ENCODE measurements at places on chromosomes 6 and 20.

- DNase-seq: no peak
Measured at GRCh38 chr6:142947714-142948480, 2.9 kb upstream of the HIVEP2 start.

- no peak for DNase-seq
Measured at GRCh38 chr20:13397300-13397724, 176.2 kb downstream of the ISM1 start.

DNA sequence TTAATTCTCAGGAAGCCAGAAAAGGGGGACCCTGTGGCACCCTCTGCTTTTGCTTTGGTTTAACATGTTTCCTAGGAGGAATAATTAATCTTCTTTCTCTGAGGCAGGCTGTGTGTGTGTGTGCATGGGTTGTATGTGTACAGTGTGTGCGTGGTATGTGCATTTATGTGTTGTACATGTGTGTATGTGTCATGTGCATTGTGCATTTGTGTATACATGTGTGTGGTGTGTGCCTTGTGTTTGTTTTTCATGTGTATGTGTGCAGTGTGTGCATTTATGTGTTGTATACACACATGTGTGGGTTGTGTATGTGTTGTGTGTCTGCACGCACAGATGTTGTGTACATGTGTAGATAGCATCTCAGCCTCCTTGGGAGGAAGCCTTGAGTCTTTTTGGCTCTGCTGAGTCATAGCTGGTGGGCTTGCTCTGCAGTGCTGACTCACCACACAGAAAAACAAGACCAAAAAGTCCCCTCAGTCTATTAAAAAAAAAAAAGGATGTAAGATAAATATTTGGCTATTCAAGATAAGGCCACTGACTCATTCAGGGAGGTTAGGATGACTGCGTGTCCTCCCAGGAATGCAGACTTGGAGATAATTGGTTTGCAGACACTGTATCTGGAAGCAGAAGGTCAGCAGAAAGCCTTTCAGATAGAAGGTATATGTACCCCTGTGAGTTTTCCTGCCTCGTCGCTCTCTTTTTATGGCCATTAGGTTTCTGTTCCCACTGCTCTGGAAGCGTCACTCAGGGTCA, 58.6 kb downstream of the SYNJ2 start:
- no peak for DNase-seq

GRCh38 chr20:46568570-46569129, 18.2 kb upstream of the OCSTAMP start:
- DNase-seq: no peak

GRCh38 chr6:15389084-15389764, 143.4 kb downstream of the JARID2 start:
- no peak for DNase-seq

DNA sequence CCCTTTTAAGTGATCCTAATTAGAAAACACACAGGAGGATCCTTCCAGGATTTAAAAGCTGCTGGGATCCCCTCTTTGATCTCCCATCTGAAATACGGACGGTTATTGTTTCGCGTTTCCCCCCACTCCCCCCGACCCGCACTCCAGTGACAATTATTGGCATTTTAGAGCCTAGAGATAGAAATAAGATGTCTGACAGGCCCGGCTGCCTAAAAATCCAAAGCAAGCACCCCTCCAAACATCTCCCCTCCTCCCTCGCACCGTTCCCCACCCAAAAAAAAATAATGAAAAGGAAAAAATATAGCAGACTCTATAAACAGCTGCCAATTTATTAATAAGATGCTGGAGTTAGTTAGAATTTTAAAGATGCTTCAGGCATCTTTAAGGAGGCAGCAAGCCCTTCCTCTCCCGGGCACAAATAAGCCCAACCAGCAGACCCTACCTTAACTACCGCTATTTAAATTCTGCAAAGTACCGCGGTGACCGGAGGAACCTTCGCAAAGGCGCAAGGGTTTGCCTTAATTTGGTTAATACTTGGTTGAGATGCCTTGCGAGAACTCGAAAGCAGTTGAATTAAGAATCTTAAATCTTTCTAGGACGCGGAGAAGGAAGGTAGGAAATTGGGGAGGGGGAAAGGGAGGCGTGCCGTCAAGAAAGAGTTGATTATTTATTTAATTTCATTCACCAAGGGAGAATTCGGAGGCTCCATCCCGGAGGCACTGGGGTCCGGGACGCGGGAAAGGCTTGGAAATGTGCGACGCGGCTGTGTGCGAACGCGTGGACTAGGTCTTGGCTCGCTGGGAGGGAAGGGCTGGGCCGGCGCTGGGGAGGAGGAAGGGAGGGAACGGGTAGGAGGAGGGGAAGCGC, 1.5 kb upstream of the ISM1 start:
- DNase-seq: no peak

DNA sequence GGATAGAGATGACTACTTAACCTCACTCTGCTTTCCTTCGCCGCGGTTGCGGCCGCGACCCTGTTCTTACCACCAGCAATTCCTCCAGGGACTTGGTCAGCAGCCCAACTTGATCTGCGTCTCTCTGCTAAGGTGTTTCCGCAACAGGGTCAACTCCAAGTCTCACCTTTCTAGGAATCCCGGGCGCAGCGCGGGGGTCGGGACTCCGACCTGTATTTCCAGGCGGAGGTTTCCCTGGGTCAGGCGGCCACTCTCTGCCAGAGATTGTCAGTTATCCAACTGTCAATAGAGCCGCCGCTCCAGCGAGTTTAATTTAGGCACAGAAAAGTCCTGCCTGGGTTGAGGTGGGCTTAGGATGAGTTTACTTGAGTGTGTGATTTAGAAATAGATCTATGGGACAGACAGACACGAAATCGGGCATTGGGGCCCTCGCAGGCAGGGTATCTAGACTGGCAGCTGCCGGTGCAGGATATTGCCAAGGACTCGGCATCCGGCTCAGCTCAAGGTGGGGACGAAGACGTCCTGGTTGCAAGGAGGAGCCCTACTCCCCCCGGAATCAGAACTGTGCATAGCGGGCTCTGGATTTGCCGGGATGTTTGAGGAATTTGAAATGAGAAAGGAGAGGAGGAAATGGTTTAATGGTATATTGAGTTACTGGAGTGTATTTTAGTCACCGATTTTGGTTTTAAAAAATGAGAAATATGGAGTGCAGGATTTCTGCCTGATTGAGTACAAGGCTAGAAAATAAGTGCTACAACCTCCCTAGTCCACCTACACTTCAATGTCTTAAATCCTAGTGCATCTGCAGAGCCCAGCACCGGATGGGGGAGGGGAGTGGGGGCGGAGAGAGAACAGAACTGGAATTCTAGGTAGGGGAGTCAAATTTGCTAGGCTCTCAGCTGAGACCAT, 23.7 kb downstream of the POM121L2 start:
- DNase-seq: peak; percentile 26

- DNase-seq: no peak
Measured at GRCh38 chr6:167103041-167103891, 19.6 kb upstream of the CCR6 start.

DNA sequence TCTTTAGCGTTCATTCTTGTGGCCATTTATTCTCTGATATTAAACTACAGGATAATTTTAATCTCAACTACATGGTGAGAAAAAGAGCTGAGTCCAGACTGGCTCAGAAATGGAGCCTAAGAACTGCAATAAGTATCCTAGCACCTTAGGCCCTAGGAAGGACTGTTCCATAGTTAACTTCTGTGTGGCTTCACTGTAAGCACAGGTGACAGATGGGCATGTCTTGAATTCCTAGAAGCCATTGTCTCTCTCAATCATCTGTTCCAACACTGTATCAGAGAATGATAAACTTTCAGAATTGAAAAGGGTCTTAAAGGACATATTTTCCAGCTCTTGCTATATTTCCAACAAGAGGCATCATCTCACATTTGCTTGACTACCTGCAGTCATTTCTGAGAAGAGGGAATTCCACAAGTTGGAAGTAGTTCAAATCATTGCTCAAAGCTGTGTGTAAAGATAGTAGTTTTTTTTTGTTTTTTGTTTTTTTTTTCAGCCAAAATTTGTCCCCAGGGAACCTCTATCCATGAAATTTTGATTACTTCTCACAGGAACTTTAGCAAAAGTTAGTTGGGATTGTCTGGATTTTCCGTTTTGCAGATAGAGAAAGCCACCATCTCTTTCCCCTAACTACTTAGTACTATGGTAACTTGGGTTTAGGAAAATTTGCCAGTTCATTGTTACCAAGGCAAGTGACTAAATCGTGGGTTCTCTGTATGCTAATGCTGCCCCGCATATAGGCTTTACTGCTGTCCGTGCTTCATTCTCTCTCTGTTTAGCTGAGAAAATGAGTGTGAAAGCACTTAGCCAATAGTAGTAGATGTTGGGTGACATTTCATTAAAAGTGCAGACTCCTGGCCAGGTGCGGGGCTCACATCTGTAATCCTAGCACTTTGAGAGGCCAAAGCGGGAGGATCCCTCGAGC, 47.2 kb downstream of the KCNS1 start:
- DNase-seq: no peak

DNA sequence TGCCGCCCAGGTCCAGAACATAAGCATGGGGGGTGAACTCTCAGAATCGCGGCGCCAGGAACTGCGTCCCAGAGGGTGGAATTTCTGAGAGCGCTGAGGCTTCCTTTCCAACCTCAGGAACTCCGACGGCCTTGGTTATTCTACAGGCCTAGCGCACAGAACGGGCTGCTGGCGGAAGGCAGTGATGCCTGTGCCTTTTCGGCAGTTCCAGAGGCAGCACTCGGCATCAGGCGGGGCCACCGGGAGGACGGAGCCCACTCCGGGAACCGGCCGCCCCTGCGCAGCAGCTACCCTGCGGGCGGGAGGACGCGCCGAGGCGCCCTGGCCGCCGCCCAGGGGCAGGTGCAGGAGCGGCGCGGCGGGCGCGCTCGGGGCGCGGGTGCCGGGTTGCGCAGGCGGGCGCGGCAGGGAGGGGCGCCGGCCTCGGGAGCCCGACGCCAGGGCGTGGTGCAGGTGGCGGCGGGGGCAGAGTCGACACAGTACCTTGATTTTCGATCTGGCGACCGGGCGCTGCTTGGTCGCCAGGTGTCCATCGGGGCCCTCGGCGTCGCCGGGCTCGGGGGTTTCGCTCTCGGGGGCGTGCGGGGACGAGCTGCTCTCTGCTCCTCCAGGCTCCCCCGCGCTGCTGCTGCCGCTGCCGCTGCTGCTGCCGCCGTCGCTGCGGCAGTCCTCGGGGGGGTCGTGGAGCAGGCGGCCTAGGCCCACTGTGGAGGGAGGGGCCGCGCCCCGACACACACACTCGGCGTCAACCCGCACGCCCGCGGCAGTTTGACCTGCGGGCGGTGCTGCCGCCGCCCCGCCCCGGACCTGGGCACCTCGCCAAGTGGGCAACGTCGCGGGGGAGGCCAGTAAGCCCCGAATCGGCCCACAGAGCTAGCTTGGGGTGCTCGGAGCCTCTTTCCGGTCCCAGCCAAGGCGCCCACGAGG, 1.3 kb downstream of the OVOL2 start:
- DNase-seq: peak; percentile 86

GRCh38 chr20:59175002-59175401, 11.4 kb downstream of the ZNF831 start:
- no peak for DNase-seq

- DNase-seq: peak; percentile 88
Measured at GRCh38 chr20:17228624-17229061, 1.8 kb downstream of the PCSK2 start.

DNA sequence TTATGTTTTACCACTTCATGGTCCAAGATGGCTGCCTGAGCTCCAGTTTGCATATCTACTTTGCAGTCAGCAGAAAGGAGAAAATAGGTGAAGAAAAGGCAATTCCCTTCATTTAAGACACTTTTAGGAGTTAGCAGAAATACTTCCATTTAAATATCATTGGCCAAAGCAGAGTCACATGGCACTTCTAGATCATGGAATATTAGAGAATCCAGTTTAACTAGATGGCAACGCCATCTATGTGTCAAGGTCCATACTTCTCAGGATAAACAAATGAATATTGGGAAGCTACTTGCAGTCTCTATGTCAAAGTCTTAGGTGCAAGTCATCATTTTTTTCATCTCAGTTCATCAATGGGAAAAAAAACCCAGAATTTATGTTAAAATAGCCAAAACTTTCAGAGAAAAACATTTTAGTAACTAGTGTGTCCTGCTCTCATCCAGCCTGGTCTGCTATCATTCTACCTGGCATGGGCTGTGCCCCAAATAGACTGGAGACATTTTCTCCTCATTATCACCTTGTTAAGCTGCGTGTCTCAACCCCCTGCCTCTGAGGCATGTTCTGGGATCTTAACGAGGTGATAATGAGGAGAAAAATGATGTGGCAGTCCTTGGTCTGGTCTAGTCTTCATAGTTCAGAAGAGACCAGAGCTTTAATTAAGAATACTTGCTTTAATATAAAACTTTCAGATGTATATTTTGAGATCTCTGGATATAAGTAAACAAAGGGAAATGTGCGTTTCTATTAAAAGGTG, 227.3 kb downstream of the TBX18 start:
- no peak for DNase-seq

- DNase-seq: no peak
Measured at GRCh38 chr6:163651915-163652668, 237.6 kb downstream of the QKI start.

GRCh38 chr6:94127716-94128115, 708.4 kb upstream of the EPHA7 start:
- DNase-seq: no peak

GRCh38 chr20:39090906-39091305, 128.8 kb downstream of the DHX35 start:
- peak; percentile 90 for DNase-seq

DNA sequence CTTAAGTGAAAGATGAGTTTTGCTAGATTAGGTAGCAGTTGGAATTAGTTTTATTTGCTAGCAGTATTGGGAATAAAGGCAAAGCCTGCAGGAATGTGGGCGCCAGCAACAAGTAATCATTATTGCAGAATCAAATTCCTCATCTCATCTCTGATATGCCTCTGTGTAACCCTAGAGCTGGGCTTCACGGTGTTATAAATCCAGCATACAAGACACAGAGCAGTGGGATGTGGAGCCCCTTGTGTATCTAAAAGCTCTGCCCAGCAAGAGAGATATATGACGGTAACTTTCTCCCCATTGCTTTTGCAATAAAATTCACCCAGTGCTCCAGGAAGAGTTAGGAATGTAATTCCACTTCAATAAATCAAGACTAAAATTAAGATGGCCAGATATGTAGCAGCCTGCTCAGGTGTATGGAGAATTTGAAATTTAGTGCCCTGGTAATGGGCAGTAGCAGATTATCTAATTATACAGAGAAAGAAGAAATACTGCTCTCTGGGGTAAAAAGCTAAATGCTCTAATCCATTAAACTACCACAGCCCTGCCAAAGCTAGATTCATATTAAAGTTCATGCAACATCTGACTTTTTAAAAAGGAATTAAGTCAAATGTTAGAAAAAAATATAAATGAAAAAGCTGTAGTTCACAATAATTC, 5.6 kb upstream of the BLOC1S5 start:
- DNase-seq: no peak

DNA sequence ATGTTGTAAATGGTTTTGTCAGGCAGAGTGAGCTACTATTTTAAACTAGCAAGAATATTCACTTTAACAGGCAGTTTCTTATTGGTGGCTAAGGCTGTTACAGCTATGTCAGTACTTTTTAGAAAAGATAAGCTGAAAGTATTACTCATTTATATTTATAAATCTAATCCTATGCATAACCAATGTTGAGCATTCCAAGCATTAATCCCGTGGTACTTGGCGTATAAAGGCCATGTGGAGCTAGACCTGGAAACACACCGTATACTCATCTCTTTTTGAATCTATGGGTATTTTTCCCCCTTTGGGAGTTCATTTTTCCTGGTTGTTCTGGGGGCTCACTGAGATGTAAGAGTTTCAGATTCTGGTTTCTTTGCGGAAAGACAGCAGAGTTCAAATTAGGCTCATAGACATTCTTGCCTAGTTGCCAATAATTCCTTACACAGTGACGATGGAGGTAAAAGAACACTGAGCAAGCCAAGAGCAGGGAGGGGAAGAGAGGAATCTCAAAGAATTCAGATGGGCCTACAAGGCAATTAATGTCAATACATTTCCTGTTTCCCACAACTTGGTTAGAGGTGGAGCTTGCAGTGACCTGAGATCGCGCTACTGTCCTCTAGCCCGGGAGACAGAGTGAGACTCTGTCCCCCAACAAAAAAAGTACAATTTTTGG, 211.5 kb downstream of the SOX4 start:
- DNase-seq: no peak
